ENCODE measurements at places on chromosomes 7 and 10.
A peak's percentile ranks its signal among the peaks of the same experiment; 100 is the strongest.

DNA sequence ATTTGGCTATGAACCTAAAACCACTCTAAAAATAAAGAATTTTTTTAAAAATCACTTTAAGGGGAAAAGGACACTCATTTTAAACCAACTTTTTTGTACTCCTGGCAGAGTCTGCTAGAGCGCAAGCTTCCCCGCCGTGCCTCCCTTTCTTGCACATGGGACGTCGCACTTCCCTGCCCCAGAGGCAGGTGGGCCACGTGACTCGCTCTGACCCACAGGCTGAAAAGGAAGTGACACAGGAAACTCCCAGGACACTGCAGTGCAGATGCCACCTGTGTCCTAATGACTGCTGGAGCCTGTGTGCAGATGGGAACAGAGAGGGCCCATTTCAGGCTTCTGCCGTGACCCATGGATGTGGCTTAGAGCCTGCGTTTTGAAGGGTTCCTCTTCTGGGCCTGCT lies 142.1 kb upstream of the LANCL2 start:
- no peak for DNase-seq

DNA sequence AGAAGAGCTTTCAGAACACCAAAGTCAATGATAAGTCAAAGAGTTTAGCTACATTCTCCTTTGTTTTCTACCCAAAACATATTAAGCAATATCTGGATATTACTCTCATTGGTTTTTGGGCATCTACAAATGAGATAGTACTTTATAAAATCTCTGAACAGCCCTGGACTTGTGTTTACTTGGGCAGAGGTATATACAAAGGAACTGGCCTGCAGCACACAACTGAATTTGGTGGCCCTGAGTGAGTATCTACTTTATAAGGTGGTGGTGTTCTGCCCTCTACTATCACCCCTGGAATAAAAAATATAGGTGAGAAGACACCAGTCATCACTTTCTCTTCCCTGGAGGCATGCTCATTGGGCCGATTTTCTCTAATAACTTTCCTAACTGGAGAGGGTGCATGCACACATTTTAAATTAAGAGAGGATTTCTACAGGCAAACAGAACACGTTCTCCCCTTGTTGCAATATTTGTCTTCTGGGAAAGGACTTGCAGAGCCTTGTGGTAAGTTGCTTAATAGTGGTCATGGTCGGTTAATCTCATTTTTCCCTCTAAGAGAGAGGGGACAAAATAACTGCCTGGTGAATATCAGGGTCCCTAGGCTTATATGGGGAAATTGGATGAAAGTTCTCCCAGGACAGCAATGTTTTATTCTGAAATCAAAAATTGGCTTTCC lies 41.1 kb downstream of the OTUD1 start:
- no peak for DNase-seq

GRCh38 chr10:119499677-119500002 lies 42.9 kb downstream of the RGS10 start:
- DNase-seq = no peak

DNA sequence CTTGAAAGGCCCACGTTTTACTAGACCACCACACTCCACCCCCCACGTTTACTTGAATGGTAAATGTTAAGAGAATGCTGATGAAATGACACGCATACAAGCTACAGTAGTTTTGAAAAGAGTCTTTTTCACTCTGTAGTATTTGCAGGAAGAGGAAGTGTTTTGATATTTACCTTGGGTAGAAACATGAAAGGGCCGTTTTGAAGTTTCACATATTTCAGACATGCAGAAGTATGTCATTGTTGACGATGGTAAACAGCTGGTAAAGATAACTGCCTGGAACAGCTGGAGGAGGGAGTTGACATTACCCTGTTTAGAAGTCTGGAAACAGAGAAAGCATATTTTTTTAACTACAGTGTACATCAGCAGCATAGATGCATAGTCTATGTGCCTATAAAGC lies 160.7 kb downstream of the NXPH1 start:
- no peak for DNase-seq

DNA sequence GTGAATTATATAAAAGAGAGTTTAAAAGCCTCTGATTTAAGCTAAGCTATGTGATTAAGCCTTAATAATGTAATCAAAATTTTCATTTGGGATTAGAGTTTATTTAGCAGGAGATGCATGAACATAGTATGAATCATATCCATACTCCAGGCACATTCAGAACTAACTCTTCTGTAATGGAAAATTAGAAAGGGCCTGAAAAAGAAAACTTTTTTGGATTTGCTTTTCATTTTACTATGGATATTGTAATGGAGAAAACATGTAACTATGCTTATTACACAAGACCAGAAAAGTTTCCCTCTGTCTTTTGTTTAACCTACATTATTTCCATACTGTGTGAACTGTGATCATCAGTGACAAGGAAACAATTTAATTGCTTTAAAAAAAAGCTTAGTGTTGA lies 22.0 kb downstream of the TES start:
- DNase-seq = no peak

DNA sequence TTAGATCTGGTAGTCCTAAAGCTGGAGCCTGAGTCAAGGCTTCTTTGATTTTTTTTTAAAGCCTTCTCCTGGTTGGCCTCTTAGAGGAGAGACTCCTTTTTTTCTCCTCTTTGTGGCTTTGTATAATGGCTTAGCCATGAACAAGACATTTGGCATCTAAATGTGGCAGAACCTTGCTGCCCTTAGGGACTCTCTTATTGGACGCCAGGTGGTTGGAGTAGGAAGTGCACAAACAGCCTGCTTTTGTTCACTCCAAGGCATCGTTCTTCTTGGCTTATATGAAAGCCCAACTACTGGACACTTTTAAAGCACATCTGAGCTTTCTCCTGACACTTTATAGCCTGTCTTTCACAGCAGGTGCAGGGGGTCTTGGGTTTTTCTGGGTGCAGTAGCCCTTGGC lies 25.0 kb downstream of the ZPBP start:
- no peak for DNase-seq

GRCh38 chr7:152367170-152367569 lies 68.6 kb downstream of the KMT2C start:
- no peak for DNase-seq

- DNase-seq = no peak
Measured at GRCh38 chr10:74922921-74923320, 96.5 kb downstream of the KAT6B start.

- no peak for DNase-seq
Measured at GRCh38 chr10:33307835-33308234, 26.6 kb downstream of the NRP1 start.

- DNase-seq = no peak
Measured at GRCh38 chr10:31179091-31179680, 139.8 kb upstream of the ZEB1 start.

GRCh38 chr10:45452268-45452667 lies 78.3 kb downstream of the ALOX5 start:
- no peak for DNase-seq

- no peak for DNase-seq
Measured at GRCh38 chr10:121655254-121656144, 57.3 kb upstream of the FGFR2 start.

- no peak for DNase-seq
Measured at GRCh38 chr7:24496036-24496435, 77.2 kb upstream of the PALS2 start.

DNA sequence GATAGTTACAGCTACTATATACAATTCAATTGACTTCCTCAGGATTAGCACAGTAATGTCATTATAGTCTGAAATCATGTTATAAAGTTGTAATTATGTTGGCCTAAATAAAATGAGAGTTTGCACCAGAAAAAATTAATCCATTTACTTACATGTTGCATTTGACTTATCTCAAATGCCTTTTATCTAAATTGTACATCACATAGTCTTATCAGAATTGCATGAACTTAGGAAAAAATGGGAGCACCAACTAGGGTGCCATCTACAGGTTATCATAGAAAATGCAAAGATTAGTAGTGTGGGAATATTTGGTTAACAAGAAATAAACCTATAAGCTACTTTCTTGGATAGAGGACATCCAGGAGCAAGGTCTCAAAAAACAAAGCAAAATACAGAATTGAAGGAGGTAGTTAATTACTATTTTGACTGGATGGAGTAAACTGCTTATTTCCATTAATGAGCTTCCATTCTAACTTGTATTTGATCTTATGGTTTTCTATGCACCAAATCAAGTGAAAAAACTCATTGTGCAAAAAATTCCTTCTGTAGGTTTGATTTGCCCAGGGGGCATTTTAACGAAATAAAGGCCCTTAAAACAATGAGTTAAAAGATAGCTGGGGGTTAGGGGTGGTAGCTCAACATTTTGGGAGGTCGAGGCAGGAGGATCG lies 60.0 kb upstream of the ORC5 start:
- no peak for DNase-seq

DNA sequence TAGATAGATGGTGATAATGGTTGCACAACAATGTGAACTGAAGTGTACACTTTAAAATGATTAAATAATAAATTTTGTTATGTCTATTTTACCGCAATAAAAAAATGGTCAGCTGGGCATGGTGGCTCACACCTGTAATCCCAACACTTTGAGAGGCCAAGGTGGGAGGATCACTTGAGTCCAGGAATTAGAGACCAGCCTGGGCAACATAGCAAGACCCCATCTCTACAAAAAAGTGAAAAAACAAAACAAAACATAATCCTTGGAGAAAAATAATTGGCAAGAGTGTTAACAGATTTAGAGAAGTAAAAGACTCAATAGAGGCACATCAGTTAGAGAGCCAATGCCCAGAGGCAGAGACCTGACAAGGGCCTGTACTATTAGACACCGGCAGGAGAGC lies 9.9 kb upstream of the RPEL1 start:
- DNase-seq = no peak

DNA sequence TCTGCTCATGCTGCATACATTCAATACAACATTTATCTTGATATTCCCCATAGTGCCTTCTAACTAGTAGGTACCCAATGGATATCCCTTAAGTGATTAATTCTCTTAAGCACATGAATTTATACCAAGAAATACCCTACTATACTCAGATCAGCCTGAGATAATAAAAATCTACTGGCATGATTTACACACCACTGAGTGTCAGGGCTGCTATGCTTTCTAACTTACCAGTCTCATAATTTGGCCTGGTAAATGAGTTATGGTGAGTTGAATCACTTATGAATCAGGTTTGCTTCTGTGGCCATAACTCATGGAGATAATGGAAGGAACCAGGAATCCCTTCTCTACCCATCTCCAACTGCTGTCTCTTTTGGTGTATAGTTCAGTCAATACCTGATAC lies 122.8 kb downstream of the THSD7A start:
- no peak for DNase-seq

DNA sequence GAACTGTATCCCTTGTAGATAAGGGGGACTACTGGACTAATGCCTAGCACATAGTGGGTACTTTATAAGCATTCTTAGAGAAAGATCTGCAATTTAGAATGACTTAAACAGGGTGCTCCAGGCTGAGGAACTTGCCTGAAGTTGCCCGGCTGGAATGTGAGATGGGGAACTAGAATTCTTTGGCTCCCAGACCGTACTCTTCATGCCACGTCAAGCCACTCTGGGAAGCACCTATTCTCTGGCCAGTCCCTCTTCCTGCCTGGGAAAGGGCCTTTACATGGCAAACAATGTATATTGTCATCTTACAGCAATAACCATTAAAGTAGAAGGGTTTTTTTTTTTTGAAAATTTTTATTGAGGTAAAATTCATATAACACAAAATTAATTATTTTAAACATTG lies 34.5 kb downstream of the ATXN7L1 start:
- DNase-seq = no peak

DNA sequence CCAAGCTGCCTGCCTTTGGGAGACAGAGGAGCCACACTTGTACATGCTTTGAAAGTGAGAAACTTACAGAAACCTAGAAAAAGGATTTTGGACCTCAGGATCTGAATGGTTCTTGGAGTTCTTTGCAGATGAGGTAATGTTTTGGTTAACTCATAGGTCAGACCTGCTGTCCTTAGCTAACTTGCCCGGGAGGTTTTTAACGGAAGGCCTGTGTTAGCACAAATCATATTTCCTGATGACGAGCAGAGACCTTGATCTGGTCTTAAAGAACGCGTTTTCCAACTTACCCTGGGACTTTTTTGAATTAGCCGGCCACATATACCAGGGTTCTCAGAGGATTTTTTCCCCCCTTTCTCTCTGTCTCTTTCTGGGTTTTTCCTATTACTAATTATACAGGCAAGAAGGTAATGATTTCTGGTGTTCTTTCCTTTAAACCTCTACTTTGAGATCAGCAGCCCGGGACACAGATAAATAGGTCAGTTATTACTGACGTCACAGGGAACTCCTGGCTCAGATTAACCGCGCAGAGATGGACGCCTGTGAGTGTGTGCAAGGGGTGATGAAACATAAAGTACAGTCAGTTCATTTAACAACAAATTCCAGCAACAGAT lies 101.7 kb upstream of the KLF6 start:
- no peak for DNase-seq

- no peak for DNase-seq
Measured at GRCh38 chr7:31065021-31065593, 13.0 kb downstream of the ADCYAP1R1 start.

DNA sequence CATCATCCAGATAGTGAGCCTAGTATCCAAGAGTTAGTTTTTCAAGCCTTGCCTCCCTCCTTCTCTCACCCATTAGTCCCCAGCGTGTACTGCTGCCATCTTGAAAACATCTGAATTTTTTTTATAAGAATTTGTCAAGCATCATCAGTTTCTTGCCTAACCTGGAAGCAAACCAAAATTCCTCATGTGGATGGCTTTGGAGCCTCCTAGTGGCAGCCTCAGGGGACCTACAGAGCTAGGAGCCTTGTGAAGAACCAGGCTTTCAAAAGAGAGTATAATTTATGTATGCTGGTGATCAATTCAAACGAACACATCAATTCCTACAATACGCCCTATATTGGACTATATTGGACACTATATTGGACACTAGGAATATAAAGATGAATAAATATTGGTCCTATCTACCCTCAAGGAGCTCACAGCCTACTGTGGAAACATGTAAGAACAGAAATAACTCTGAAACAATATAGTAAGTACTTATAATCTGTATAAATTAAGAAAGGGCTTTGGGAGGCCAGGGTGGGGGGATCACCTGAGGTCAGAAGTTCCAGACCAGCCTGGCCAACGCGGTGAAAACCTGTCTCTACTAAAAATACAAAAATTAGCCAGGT lies 63.4 kb downstream of the HPSE2 start:
- DNase-seq = peak; percentile 32

GRCh38 chr10:116654816-116655215 lies 34.1 kb downstream of the PNLIPRP2 start:
- DNase-seq = no peak

- no peak for DNase-seq
Measured at GRCh38 chr10:60769406-60769805, 8.9 kb upstream of the CDK1 start.

GRCh38 chr7:11557627-11558026 lies 274.4 kb downstream of the THSD7A start:
- DNase-seq = no peak

GRCh38 chr7:129423700-129424410 lies 10.4 kb upstream of the STRIP2 start:
- DNase-seq = no peak

Data from 8988T (cell line).